ENCODE measurements at places on chromosomes 6 and 20.

GRCh38 chr6:106056060-106056745 is 29.9 kb upstream of the PRDM1 start:
- no peak for DNase-seq

GRCh38 chr6:146149770-146150169 is 120.9 kb downstream of the GRM1 start:
- no peak for DNase-seq

GRCh38 chr6:131574133-131574532 is 1.1 kb downstream of the ARG1 start:
- no peak for DNase-seq

- DNase-seq, result no peak
Observed at GRCh38 chr20:49880177-49880576, 35.2 kb downstream of the SPATA2 start.

DNA sequence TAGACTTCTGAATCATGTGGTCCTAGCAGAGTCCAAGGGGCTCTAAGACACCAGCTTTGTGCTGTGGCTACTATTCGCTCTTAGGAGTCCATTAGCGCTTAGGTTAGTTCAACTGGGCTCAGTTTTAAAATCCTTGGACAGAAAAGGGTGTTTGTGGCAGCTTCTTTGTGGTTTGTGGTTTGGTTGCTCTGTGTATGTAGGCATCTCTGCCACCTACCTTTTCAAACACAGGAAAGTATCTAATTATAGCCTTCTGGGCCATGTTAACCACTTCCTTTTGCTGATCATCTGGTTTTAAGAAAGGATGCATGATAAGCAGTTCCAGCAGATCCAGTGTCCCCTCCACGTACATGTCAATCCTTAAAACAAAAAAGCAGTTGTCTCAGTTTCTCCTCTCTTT is 10.8 kb downstream of the GSTA4 start:
- DNase-seq, result no peak

DNA sequence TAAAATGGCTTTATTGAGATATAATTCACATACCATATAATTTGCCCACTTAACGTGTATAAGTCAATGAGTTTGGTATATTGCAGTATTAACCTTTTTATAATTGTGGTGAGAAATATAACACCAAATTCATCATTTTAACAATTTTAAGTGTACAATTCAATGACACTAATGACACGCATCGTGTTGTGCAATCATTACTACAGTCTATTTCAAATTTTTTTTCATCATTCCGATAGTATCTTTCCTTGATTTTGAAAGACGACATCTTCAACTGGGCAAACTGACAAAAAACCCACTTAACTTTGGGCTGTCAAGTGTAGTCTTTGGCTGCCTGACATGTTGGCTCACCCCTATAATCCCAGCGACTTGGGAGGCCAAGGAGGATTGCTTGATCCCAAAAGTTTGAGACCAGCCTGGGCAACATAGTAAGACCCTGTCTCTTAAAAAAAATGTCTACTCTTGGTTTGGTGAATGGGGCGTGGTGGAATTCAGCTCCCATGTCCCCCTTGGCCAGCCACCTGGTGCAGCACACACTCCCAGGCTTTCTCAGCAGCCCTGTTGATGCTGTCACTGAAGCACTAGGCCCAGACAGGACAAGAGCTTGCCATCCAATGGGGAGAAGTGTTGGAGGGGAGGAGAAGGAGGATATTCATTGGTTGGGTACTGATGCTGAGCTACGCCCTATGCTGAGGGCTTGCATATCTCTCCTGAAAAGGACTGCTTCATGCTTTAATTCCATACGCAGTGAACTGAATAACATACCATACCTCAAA is 150.5 kb downstream of the CD83 start:
- DNase-seq, result no peak

- DNase-seq, result no peak
Observed at GRCh38 chr20:55881204-55881603, 124.1 kb downstream of the CBLN4 start.

DNA sequence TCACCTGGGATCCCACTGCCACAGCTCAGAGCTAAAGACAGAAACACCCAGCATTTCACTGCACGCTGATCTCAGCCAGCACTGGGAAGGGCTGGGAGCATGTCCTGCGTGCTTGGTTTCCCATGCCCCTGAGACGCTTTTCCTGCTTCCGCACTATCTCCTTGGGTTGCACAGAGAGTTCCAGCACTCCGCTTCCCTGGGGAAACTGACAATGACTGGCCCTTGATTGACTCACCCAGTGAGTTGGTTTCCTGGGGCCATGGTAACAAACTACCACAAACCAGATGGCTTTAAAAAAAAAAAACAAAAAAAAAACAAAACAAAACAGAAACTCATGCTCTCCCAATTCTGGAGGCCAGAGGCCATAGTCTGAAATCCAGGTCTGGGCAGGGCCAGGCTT is 14.8 kb upstream of the MAS1L start:
- DNase-seq, result no peak

DNA sequence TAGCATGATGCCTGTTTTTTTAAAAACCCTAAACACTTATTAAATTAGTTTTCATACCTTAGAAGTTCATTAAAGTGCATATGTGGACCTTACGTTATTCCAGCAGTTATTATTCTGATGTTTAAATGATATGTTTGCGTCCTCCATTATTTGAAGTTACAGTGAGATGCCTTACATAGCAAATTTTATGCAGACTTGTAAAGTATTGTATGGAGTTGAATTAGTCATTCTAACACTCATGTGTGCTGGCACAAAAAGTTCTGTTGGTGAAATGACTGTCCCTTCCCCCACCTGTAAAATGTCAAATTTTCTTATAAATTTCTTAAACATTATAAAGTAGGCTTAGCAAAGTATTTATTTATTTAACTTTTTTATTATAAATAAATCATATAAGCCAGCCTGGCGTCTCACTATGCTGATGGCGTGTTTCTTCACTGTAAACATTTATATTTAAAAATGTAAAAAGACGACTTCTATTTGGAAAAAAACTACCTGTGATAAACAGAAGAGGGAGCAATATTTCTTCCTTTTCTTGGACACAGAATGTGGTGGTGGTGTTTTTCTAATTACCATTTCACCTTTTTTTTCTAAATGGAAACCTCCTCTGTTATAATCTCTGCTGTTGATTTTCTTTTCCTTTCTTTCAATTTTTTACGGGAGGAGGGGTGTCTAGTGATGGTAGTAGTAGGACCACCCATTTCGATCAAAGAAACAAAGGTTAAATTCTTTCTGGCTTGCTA is 155.4 kb downstream of the RFPL4B start:
- DNase-seq, result no peak

DNA sequence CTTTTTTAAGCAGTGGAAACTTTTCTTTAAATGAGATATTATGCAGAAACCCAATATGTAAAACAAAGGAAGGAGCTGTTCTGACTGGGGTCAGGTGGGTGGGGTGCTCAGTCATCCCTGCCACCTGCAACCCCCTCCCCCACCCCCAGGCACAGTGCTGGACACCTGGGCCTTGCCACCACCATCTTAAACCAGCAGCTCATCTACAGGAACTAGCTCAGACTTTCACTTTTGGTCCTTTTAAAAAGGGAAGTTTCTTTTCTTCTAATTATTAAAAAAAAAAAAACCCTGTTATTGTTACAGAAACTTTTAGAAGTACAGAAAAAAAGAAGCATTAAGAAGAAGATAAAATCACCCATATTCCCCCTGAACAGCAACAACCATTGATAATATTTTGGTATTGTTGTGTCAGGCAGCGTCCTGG is 37.1 kb downstream of the PPP1R16B start:
- no peak for DNase-seq

DNA sequence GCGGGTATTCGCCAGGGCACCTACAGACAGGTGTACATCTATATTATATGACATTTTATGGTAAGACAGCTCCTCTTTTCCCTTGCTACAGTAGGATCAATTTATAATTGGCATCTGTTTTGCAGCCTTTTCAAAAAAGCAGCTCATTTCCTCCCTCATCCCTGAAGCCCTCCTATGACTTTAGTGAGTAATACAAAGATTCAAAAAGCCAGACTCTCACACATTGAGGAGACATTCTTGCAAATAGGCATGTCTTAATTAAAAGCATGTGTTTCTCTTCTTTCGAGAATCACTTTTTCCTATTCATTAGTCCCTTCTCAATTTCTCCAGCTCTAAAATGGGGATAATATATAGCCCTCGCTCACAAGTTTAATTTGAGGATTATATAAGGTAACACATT is 283.4 kb downstream of the TBC1D7 start:
- no peak for DNase-seq

GRCh38 chr6:36318690-36319435 is 17.8 kb downstream of the BNIP5 start:
- no peak for DNase-seq

DNA sequence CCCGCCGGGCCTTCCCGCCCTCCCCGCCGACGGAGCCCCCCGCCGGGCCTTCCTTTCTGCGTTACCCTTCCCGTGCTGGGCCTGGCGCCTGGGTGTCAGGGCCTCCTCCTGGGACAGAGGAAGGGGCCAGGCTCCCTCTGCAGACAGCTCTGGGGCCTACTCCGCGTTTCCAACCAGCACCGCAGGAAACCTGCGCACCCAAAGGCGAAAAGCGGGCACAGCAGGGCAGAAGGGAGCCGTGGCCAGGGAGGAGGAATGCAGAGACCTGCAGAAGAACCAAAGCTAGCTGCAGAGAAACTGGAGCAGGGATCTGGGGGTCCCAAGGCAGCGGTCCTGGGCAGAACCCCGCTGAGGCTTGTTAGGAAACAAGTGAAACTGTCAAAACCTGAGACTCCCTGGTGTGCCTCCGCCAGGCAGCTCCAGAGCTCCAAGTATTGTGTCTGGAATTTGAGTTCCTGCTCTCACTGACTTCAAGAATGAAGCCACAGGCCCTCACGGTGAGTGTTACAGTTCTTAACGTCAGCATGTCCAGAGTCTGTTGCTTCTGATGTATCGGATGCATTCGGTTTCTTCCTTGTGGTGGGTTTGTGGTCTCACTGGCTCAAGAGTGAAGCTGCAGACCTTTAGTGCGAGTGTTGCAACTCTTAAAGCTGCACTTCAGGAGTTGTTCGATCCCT is 33.3 kb downstream of the IRF4 start:
- DNase-seq, result no peak

DNA sequence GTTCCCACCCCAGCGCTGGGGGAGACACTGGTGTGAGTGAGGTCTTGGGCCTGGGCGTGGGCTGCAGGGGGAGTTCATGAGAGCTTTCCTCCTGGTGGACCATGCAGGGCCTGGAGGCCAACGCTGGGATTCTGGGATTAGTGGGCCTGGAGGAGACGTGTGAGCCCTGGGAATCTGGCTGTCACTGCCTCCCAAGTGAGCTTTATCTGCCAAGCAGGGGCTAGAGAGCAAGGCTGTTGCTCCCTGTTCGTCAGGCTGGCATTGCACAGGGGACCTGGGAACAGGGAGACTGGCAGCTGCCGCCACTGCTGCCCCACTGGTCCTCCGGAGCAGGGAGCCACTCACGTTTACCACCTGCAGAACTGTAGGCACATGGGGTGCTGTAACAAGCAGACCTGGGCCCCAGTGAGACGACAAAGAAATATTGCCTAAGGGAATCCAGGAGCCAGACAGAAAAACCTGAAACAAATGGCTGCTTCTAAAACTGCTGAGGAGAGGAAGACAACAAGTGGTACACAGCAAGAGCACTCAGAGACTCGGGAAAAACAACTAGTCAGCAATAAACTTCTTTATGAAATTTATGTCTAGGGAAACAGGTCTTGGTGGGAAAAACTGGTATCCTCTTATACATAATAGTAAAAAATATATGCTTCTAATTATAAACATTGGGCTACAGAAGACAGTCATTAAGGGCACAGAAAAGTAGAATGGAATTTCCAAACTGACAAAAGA is 45.2 kb downstream of the PPP1R3G start:
- DNase-seq, result no peak

DNA sequence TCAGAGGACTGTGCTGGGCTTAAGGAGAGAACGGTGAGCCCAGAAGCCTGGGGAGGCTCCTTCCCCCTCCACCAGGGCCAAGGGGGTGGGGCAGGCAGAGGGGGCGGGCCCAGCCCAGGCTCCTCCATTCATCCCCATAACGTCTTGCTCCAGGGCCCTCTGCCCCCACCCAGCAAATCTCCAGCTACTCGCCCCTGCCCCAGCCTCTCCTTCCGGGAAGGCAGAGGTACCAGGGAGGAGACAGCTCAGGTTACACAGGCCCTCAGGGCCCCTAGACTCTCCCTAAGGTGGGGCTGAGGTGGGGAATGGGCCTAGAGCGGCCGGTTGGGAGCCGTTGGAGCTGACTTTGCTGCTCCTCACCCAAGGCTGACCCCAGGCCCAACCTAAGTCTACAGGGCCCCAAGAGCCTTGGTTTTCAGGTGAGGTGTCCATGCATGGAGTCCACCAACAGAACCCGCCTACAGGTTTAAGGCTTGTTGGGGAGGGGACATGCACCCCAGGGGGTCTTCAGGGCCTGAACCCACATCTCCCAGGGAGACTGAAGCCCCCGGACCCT is 1.2 kb downstream of the LAMA5 start:
- DNase-seq, result peak; percentile 58

DNA sequence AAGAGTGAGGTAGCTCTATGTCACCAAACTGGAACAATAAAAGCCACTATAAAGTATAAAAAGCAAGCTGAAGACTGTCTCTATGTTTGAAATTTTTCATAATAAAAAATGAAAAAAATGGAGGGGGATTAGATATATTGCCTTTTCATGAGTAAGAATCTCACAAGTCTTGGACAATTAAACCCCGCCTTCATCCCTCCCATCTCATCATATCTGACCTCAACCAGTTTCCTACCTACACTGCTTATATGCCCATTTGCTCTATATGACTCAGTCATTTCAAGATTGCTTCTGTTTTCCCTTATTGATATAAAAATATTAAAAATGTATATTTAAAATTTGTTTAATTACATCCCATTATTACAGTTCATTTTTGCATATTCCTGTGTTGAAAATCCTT is 2.9 kb upstream of the TRIM39 start:
- no peak for DNase-seq

DNA sequence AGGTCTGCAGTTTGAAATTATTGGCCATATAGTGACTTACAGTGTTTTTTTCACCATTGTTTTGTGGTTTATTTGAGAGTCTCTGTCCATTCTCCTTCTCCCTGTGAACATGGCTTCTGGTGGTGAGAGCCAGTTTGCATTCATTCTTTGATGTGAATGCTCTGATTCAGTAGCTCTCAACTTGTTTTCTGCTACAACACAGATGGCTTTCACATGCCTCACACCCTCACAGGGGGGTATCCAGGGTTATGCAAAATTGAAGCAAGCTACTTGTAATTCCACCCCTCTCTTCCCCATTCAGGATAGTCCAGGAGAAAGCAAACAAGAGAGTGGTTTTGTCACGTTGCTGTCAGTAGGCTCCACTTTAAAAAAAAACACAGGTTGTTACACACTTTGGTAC is 55.6 kb downstream of the SLX4IP start:
- DNase-seq, result no peak

GRCh38 chr6:125637207-125637606 is 112.2 kb upstream of the HEY2 start:
- DNase-seq, result no peak

All from lower lobe of right lung (tissue), 2 donors.